ENCODE measurements at places on chromosomes 6 and 20.

DNA sequence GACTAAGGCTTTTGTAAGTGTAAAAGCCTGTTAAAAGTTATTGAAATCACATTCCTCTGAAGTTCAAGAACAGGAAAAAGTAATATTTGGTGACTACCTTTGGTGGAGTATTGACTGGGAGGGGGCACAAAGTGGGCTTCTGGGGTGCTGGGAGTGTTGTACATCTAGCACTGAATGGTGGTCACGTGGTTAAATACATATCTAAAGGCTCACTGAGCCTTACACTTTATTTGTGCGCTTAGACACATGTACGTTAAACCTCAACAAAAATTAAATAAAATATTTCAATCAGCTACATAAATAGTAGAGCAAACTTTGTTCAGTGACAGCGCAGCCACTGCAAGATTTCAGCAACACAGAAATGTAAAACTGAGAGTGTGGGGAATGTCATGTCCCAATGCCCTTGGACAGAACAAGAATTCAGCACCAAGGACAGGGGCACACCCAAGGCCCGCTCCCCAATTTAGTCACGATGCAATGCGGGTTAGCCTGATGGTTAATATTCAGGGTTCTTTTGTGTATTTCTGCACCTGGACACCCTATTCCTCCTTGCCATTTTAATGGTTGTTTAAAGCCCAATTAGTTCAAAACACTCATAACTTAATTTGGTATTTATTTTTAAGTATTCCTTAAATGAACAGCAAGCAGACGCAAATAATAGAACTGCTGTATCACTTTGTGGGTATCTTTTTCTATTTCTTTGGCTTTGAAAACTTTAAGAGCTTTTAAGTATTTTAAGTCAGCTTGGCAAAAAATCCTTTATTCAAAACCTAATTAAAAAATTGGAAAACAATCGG is 37.4 kb downstream of the ANGPT4 start:
- DNase-seq: no peak

GRCh38 chr6:89239338-89239737 is 22.2 kb upstream of the GABRR1 start:
- DNase-seq: no peak

GRCh38 chr6:98880486-98880885 is 46.1 kb downstream of the POU3F2 start:
- no peak for DNase-seq

GRCh38 chr6:87407561-87407900 is 241 bp upstream of the CFAP206 start:
- DNase-seq: no peak

DNA sequence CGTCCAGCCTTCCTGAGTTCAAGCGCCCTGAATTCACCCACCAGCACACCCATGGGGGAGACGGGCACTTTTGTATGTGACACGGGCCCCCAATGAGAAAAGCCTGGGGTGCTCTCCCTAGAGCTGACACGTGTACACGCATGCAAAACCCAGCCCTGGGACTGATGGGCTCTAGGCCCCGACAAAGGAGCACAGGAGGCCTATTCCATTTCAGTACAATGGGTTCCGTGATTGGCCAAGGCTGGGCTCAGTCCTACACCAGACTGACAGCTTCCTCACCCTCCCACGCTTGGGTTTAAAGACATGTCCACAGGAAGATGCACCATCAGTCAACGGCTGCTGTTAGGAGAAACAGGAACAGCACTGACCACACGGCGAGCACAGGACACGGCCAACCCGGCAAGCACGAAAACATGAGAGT is 8.8 kb downstream of the ZBTB46 start:
- no peak for DNase-seq

DNA sequence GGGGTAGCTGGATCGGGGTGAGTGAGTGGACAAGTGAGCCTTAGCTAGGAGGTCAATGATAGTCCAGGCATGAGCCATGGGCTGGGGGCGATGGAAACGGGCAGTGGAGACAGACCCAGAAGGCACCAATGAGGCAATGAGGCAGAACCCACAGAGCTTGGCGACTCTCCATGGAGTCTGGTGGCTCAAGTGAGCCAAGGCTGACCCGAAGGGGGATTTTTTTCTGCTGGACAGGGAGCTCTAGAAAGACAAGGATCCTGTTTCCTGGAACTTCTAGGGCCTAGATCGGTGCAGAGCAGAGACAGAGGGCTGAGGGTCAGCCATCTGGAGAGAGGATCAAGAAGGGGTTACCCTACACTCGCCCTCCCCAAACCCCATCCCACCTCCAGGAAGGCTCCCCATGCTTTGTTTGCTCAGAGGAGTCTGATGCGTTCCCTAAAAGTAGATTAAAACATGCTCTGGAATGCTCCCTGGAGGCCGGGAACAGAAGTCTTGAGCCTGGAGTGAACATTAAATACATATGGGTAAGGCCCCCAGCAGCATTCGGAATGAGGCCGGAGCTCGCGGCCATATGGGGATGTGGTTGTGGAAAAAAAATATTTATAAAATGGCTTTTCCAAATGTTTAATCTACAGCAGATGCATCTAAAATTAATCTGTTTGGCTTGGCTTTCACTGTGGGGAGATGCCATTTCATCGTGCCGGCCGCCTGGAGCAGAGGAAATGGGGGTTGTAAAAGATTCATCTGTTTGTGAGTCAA is 237.8 kb upstream of the PMEPA1 start:
- DNase-seq: no peak

- peak; percentile 57 for DNase-seq
These were observed 100.1 kb downstream of the YTHDF1 start for GRCh38 chr20:63115651-63116411.

DNA sequence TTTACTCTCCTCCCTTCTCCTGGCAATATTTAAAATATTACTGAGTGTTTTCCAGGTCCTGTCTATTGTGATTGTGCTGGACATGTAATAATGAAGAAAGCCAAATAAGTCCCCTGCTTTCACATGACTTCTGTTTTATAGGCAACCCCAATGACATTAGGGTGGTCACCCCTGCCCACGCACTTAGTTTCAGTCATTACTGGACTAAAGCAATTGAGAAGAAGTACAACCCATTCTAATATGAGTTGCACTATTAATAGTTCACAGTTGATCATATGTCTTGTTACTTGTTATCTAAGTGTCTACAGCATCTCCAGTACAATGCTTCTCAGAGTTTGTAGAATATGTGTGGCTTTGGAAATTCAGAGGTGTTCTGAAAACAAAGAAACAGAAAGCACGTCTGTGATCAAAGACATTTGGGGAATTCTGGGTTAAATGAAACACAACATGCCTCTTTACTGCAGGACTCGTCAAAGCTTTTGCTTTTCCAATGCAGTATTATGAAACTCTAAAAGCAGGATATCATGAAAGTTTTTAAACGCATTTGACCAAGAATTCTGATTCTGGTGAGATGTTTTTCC is 789.5 kb downstream of the DHX35 start:
- DNase-seq: no peak

GRCh38 chr20:9119776-9120175 is 50.9 kb downstream of the PLCB4 start:
- DNase-seq: no peak

DNA sequence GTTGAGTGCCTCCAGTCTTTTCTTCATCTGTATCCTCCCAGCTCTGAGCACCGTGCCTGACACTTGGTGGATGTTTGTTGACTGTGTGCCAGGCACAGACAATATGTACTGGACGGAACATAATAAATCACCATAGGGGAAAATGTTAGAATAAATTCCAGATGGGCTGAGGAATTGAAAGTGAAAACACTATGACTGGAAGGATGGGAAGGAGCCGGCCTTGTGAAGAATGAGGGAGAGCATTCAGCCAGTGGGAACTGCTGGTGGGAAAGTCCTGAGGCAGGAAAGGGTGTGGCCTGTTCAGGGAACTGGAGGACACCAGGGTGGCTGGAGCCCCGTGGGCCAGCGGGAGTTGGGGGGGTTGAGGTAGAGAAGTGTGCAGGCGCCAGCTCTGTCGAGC is 75.4 kb downstream of the MTHFD1L start:
- DNase-seq: no peak

DNA sequence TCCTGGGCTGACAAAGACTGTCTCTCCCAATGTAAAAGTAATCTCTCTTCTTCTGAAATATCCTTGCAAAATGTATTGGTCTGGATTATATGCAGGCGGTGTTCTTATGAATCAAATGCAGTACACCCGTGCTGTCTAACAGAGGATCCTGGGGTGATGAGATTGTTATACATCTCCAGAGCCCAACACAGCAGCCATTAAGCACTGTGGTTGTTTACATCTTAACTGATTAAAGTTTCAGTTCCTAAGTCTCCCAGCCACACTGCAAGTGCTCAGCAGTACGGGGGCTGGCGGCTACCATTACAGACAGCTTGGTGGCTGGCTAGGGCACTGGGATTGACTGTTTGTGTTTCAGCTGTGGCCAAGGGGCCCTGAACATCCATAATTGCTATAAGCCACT is 7.0 kb downstream of the UNC93A start:
- DNase-seq: no peak

DNA sequence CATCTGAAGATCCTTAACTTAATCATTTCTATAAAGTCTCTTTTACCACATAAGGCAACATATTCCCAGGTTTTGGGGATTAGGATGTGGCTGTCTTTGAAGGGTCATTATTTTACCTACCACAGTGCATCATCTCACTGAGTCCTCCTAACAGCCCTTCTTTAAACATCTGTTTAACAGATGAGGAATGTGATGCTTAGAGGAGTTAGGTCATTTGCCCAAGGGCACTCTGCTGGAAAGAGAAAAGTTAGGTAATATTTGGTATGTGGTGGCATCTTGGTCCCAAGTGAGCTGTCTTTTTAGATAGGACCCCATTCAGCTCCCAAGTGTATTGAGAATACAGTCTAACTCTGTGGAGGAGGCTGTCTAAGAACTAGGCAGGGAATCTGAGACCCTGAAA is 11.0 kb downstream of the MMP24 start:
- DNase-seq: no peak

DNA sequence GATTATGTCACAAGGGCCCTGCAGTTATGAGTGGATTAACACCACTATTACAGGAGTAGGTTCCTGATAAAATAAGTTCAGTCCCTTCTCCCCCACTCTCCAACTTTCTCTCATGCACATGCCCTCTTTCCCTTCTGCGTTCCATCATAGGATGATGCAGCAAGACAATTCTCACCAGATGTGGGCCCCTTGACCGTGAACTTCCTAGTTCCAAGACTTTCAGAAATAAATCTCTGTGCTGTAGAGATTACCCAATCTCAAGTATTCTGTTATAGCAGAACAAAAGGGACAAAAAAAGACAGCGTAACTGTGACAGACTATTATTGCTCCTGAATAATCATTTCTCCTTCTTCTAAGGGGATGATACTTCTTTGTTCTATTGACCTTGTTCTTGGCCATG is 33.8 kb upstream of the TMEM244 start:
- DNase-seq: no peak

DNA sequence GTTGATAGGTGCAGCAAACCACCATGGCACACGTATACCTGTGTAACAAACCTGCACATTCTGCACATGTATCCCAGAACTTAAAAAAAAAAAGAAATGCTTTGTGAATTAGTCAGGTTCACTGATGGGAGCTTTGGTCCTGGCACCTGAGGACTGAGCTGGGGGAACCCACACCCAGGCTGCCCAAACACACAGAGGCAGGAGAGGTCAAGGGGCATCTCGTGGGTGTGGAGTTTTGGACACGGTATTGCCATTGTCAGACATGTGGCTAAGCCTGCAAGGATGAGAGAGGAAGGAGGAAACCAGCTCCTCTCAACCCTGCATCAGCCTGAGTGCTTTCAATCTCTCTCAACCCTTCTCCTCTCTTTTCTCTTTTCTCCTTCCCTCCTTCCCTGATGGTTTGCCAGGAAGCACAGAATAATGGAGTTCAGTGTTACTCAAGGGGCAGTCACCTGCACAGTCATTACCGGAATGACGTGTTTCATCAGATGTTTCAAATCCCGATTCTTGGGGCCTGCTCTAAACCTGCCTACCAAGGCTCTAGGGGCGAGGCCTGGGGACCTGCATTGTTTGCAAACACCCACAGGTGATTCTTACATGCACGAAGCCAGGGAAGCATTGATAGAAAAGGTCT is 89.9 kb upstream of the NEDD9 start:
- no peak for DNase-seq

DNA sequence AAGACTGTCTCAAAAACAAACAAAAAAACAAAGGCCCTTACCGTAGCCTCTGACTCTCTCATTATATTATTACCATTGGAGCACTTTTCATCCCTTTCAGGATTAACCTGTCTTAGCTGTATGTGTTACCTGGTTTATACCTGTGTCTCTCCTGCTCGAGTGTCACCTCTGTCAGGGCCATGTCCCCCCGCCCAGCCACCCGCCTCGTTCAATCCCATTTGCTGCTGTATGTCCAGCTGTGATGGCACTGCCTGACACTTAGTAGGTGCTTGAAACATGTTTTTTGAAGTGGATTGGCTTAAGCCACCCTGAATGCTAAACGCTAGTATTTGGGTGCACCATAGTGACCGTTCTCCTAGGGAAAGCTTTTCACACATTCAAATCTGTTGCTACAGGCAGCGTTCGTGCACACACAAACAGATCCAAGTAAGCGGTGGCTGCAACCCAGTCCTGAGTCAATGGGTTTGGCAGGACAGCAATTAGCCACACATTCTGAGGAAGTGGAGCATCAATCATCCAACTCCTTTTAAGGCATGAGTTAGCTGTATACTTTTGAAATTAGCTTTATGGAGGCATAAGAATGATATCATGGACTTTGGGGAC is 98.9 kb upstream of the ZNF217 start:
- DNase-seq: no peak

GRCh38 chr6:121498481-121499276 is 63.2 kb downstream of the GJA1 start:
- no peak for DNase-seq

All from natural killer cell treated with Interleukin-12 subunit alpha and Interleukin-12 subunit beta and Interleukin-15 and Interleukin-18, amount 100 ng/mL, for 72 hours (primary cell).